CD4-positive, alpha-beta T cell treated with Interleukin-21 for 1 hour (primary cell): ENCODE measurements at places on chromosomes 2 and 18.

DNA sequence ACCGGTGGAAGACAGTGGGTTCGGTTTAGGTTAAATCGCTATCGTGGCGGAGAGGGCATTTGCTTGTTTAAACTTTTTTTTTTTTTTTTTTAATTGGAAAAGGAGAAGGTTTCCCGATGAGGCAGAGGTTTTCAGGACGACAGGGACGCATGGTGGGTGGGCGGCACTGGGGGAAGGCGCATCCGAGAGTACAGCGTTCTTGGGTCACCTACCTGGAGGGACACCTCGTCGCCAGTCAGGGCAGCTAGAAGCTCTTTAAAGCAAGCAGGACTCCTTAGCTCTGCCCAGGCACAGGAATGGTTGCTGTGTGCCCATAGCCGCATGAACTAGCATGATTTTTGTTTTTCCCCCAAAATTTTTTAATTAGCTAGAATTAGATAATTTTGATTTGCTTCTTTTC is 437 bp downstream of the LDLRAD4 start:
- no peak for DNase-seq

GRCh38 chr2:168560817-168561499 is 104.9 kb downstream of the CERS6 start:
- no peak for DNase-seq

DNA sequence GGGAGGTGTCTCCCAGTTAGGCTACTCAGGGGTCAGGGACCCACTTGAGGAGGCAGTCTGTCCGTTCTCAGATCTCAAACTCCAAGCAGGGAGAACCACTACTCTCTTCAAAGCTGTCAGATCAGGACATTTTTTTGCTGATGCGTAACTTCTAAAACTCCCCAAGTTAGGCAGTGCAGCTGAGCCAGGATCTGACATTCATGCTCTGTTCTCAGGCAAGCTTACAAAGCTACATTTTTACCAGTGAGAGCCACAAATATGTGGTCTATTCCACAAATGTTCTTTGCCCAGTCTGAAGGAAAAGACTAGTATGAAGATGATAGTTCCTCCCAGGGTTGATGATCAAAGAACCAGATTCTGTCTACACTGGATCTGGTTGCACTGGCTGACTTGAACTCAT is 184.1 kb downstream of the MTCL1 start:
- DNase-seq, result no peak

DNA sequence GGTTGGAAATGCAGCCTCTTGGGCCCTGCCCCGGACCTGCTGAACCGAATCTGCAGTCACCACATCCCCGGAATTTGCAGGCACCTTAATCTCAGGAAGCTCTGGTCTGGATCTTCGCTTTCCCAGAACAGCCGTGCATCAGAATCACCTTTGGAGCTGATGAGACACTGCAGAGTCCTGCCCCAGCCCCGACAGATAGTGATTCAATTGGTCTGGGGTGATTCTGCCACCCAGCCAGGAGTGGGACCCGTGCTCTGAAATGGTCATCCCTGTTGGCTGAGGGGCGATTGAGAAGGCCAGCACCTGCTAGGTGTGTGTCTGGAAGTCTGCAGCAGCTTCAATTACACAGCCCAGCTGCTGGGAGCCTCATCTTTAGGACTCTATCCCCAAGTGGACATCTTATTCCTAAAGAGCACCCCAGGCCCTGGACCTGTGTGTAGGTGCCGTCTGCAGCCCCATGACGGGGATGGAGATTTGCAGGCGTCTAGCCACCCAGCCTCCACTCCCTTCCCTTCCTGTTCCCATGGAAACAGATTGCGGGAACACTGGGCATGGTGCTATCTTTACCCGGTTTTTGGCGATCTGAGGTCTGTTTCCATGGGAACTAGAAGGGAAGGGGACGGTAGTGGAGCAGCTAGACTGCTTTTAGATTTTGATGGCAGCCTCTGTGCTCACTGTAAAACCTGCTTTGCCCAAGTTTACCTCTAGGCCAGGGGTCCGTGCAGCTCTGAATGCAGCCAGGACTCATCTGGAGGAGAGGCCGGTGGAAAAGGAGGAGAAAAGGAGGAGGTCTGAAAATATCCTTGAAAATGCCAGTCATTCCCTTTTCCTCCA is 156.1 kb downstream of the LDLRAD4 start:
- DNase-seq, result no peak

DNA sequence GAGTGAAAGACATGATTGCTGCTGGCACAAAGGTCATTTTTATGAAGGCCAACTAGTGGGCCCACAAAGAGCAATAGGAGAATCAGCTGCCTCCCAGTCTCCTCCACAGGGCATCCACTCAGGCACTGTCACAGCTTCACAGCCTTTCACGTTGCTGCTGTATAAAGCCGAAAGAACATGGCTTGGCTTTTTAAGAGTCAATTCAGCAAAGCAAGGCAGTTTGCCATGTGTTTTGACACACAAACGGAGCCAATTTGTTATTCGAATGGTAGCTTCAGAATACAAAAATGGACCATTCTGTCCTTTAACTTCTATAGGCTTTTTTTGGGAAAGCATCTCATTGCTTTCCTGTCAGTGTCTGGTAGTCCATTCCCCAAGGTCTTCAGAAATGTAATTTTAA is 283.4 kb upstream of the PARD3B start:
- no peak for DNase-seq

- DNase-seq, result no peak
Measured at GRCh38 chr2:212712466-212712865, 173.9 kb upstream of the ERBB4 start.

DNA sequence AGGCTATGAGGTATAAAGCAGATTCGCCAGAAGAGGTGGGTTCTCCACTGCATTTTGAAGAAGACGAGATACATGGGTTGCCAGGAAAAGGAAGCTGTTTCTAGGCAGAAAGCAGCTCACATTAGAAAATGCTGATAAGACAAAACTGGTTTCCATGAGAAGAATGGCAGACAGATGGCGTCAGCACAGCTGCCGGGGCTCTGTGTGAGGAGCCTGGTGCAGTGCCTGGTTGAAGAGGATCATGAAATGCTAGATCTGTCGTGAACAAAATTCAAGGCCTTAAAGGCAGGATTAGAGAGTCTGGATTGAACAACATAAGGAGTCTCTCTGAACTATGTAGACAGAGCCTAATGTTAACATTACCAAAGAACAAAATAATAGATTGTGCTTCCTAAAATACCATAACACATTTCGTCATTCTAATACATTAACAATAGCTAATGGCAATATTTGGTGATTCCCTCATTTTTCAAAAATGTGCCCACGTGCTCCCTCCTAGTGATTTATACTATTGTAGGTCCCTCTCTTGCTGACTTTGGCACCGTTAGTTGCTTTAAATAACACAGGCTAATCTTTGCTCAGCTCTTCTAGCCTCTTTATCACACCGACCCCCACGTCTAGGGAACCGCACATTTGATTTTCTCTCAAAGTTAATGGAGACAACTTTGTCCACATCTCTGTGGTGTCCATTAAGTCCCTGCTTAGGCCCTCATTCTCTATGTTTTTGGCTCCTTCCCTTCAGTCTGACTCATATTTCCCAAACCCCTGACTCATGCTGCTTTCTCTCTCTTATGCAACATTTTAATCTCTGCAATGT is 38.2 kb downstream of the EFEMP1 start:
- no peak for DNase-seq

DNA sequence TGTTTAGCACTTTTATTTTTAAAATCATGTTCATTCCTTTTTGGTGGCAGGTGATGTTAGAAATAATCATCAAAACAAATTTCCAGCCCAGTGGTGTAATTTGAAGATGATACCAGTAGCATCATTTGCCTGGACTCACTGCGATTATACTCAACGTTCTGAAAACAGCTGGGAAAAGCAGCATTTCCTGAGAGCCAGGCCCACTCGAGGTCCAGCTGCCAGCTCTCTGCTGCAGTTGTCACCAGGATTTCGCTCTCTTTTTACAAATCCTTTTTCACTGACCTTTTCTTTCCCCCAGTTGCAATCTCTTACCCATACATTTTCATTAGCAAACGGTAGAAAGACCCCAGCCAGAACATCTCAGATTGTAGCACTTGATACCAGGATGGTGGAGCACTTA is 110.6 kb upstream of the LYPD1 start:
- no peak for DNase-seq
